ENCODE measurements at places on chromosomes 7 and 10.

GRCh38 chr10:47253651-47254375, 46.2 kb upstream of the GDF10 start:
- no peak overlapping the region for H3K27ac ChIP-seq
- DNase-seq = no peak
- no peaks in the 10 kb centered on the region for H3K27me3 ChIP-seq

DNA sequence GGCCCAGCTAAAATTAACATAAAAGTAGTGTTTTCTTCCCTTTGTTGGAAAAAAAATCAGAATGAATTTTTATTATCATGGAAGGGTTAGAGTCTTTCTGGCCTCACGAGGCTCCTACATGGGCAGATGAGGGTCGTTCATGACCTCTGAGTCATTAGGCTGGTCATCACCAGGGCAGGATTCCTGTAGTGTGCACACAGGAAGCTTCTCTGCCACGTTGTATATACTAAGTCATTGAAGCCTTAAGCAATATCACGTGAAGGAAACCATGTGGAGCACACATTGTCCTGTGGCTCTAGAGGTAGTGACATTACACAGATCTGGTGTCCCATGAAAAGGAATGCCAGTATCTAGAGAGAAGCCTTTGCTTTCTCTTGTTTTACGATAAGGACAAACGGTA, 84.7 kb upstream of the C1QL3 start:
- DNase-seq = no peak
- no peaks in the 10 kb centered on the region for H3K36me3 ChIP-seq
- no peak overlapping the region for H3K27ac ChIP-seq

GRCh38 chr10:88317099-88317498, 266.0 kb downstream of the RNLS start:
- H3K27me3 ChIP-seq = no peaks in the 10 kb centered on the region
- no peak overlapping the region for H3K27ac ChIP-seq
- no peak for DNase-seq
- peaks cover 3% of the 10 kb centered on the region for H3K36me3 ChIP-seq

DNA sequence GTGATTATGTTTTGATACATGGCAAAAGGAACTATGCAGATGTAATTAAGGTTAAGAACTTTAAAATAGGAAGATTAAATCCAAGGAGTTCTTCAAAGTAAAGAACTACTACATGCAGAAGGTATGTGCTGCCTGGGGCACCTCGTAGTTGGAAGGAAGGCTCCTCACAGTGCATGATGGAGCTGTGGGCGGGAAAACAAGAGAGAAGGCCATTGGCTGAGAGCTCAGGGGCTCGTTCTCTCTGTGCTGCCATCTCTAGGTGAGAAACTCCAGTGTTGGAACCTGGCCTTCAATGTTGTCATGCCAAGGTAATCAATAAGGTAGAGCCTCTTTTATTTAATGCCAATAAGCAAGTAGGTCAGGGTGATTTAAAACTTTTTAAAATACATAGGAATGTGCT, 391.4 kb upstream of the ETV1 start:
- DNase-seq = no peak
- no peak overlapping the region for H3K4me3 ChIP-seq
- H3K36me3 ChIP-seq = no peaks in the 10 kb centered on the region
- H3K27me3 ChIP-seq = no peaks in the 10 kb centered on the region

DNA sequence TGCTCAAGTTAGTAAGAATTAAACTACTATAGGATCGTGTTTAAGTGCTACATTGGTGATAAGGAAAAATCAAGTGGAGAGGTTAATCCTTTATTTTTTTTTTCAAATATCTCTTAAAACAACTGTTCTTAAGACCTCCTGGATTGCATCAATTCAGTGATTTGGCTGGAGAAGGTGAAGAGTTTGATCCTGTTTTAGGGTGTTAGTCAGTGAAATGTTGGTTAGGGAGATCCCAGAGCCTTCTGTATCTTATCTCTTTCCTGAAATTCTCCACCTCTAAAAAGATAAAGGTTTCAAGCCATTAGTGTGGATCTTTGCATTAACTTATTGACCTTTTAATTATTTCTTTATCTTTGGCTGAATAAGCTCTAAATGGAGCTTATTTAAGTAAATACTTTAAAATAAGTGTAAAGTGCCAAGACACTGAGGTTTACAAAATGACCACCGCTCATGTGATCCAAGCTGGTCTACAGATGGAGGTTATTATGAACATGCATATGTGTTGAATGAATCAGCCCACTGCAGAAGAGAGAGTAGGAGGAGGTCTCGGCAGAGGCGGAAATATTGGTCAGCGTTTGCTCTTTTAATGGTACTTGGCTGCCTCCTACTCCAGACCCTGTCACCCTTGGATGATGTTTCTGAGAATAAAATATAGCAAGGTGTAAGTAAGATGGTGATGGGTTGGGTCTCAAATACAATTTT, 51.8 kb upstream of the BMPER start:
- H3K36me3 ChIP-seq = no peaks in the 10 kb centered on the region
- H3K4me3 ChIP-seq = no peak overlapping the region
- no peak for DNase-seq
- H3K4me1 ChIP-seq = peaks cover 3% of the 10 kb centered on the region

- DNase-seq = no peak
- no peaks in the 10 kb centered on the region for H3K36me3 ChIP-seq
- no peak overlapping the region for H3K4me3 ChIP-seq
- H3K27me3 ChIP-seq = no peaks in the 10 kb centered on the region
- no peak overlapping the region for H3K27ac ChIP-seq
- no peaks in the 10 kb centered on the region for H3K4me1 ChIP-seq
Observed at GRCh38 chr7:24233386-24233785, 50.6 kb upstream of the NPY start.

GRCh38 chr7:135210888-135211178, 493 bp downstream of the WDR91 start:
- H3K27ac ChIP-seq = no peak overlapping the region
- peak overlapping the region; percentile 95 for H3K4me3 ChIP-seq
- H3K27me3 ChIP-seq = no peaks in the 10 kb centered on the region
- DNase-seq = no peak
- no peaks in the 10 kb centered on the region for H3K36me3 ChIP-seq

- no peak overlapping the region for H3K27ac ChIP-seq
- H3K4me1 ChIP-seq = no peaks in the 10 kb centered on the region
- H3K4me3 ChIP-seq = no peak overlapping the region
- H3K27me3 ChIP-seq = no peaks in the 10 kb centered on the region
- H3K36me3 ChIP-seq = peaks cover 3% of the 10 kb centered on the region
- DNase-seq = no peak
Observed at GRCh38 chr10:30141423-30141822, 82.0 kb upstream of the JCAD start.

- no peak overlapping the region for H3K4me3 ChIP-seq
- H3K36me3 ChIP-seq = no peaks in the 10 kb centered on the region
- H3K27ac ChIP-seq = no peak overlapping the region
- peaks cover 3% of the 10 kb centered on the region for H3K4me1 ChIP-seq
Observed at GRCh38 chr10:126770809-126771208, 100.3 kb upstream of the C10orf90 start.

DNA sequence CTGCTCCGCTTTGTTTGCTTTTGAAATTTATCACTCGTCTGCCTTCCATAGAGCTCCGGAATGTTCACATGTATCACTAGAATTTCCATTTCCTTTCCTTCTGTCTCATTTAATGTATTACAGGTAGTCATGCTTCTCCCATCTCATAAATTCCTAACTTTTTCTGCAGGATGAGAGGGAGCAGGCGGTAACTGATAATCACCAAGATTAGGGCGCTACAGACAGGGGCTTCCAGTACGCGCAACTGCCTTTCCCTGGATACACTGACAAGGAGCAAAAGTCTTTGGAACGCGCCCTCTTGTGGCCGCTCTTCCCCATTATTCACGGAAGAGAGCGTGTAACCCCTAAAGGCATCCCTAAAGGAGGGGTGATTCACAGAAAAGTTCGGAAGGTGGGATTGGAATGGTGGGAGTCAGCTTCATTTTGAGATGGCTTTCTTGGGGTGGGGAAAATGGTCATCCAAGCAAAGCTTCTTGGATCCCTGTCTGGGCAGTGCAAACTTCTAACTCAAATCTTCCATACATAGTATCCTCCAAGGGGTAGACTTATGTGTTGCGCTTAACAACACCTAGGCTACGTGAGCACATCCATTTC, 6.5 kb downstream of the INHBA start:
- peak; percentile 76 for DNase-seq
- H3K4me3 ChIP-seq = no peak overlapping the region
- peaks cover 20% of the 10 kb centered on the region for H3K4me1 ChIP-seq
- no peaks in the 10 kb centered on the region for H3K36me3 ChIP-seq

DNA sequence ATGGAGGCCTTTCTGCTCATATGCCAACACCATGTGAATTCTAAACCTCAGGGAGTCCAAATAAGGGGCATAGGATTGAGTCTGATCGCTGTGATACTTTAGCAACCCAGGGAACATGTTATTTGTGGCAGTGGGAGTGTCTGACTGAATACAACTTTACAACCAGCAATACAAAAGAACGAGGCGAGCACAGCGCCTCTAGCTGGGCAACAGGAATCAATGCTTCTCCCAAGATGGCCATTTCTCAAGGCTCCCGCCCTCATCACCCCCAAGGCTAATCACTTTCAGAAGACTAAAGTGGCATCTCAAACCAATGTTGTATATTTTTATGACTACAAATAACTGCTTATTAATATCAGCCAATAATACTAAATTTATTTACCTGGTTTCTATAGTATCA, 28.1 kb downstream of the YWHAG start:
- peaks cover 45% of the 10 kb centered on the region for H3K4me1 ChIP-seq
- no peak for DNase-seq
- peaks cover 32% of the 10 kb centered on the region for H3K36me3 ChIP-seq

GRCh38 chr7:81419731-81420130, 350.1 kb downstream of the HGF start:
- no peaks in the 10 kb centered on the region for H3K4me1 ChIP-seq
- no peaks in the 10 kb centered on the region for H3K27me3 ChIP-seq
- H3K36me3 ChIP-seq = no peaks in the 10 kb centered on the region
- H3K27ac ChIP-seq = no peak overlapping the region
- no peak for DNase-seq
- H3K4me3 ChIP-seq = no peak overlapping the region

Measured in endothelial cell (in vitro differentiated cells).